ENCODE measurements at places on chromosomes 4 and X.

DNA sequence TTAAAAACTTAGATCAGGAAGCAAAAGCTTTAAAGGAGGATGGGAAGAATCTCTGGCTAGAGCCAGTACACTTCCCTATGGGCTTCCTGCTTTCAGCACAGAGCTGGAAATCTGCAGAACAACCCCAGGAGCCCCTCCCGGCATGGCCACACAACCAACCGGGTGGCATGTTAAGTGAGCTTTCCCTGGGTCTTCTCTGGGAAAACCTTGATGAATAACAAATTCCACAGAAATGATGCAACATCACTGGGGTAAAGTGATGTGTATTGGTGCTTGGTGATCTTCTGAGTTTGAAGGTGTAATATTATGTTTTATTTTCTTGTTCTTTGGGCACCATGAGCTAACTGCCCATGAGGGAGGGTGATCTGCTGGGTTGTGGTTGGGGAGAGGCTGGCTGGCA, 22.1 kb downstream of the NHS start:
- DNase-seq, result no peak

- DNase-seq, result no peak
These were observed 56.2 kb downstream of the CLDN22 start for GRCh38 chr4:183263787-183264386.

GRCh38 chr4:80074651-80075050, 1.6 kb upstream of the ANTXR2 start:
- no peak for DNase-seq

GRCh38 chrX:78957049-78957767, 12.0 kb downstream of the P2RY10 start:
- DNase-seq, result no peak

DNA sequence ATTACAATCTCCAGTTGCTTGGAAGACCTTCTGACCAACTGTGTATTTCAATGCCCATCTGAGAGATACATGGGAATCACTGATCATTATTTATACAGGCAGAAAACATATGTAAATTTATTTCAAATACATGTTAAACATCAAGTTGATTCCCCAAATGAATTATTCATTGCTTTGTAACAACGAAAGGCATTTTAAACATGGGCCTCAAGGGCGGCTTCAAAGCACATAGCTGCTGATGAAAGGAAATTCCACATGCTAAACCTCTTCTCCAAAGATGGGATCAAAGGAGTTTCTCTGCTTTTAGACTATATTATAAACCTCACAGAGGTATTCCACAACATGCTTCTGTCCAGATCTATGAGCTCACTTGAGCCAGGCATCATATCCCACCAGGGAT, 4.3 kb upstream of the RAB40A start:
- DNase-seq, result no peak

GRCh38 chrX:50635162-50635561, 164.5 kb upstream of the DGKK start:
- DNase-seq, result no peak

GRCh38 chr4:2836391-2836859, 7.2 kb upstream of the ADD1 start:
- no peak for DNase-seq

DNA sequence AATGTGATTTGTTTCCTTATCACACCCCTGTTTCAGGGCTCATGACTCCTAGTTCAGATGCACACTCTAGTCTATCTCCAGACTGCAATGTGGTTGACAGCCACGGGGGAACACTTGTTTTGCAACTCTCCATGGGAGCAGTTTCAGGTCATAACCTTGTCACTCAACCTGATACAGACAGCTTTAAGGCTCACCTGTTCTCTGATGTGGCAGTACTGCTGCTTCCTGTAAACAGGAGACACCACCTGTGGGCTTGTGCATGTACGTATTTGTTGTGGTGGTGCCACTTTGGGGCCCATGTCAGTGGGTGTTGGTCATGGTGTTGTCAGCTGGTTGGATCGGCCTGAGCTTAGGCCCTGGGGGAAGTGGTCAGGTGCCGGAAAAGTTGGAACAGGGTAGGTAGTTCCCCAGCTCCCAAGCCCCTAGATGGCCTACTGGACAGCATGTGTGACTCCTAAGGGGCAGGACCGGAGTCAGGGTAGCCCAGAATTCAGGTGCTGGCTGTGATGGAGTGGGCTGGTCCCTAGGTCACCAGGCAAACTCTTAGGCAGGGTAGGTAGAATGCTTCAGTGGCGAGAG, 46.2 kb downstream of the FAM9B start:
- DNase-seq, result no peak

- no peak for DNase-seq
These were observed 47.3 kb upstream of the RAB9B start for GRCh38 chrX:103879339-103879738.

GRCh38 chr4:30828264-30828926, 108.2 kb downstream of the PCDH7 start:
- DNase-seq, result no peak

DNA sequence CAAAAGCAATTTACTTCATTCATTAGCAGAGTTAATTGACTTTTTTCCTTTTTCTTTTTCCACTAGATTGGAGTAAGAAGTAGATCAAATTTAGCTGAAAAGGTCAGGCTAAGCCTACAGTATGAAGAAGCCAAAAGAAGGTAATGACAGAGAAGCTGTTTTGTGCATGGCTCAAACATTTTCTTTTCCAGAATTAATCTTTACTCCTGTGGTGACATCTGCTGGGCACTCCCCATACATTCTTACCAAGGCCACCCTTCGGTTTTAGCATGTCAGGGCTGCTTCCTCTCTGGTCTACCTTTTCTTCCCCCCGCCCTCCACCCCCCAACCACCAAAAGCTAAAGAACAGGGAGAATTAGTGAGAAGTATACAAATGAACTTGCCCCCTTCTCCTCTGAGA, 70.2 kb downstream of the CLDN22 start:
- no peak for DNase-seq

DNA sequence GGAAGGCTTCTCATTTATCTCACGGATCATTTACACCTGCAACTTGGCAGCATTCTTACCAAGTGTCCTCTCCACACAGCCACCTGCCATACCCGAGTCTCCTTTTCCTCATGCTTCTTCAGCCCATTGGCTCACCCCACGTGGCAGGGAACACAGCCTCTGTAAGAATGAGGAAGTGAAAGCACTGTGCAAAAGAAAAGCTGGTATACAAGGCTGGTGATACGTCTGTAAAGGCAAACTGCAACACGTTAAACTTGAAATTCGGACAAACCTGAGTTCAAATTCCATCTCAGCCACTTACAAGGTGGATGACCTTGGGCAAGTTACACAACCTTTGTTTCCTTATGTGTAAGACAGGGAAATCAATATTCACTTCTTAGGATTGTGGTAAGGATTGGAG, 164.0 kb upstream of the RASGEF1B start:
- no peak for DNase-seq

- DNase-seq, result no peak
These were observed 92.7 kb downstream of the STK32B start for GRCh38 chr4:5143940-5144339.

DNA sequence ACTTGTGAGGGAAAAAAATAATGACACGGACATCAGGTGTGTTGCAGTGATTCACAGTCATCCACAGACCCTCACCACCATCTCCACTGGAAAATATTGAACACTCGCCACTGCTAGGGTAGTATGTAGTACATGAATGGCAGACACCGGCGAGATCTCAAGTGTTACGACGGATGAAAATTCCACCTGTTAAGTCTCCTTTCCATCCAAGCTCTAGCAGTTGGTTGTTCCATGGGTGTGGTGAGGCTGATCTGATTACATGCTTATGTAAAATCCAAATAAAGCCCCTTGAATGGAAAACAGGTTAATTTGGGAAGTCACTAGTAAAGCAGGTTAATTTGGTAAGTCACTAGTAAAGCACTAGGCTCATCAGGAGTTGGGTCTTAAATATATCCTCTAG, 1.1 kb upstream of the ARMCX4 start:
- no peak for DNase-seq

GRCh38 chr4:20192736-20193135, 59.0 kb upstream of the SLIT2 start:
- DNase-seq, result no peak
